ENCODE measurements at places on chromosomes 5 and 9. TPM values are rescaled to one million over a fixed set of nuclear protein-coding genes. Genes with fewer than 3 reads are reported as not detected.

- no peak for DNase-seq
Observed at GRCh38 chr5:177431317-177432142, 5.1 kb downstream of the GRK6 start.

GRCh38 chr9:27470291-27470856 is 53.7 kb upstream of the IFNK start:
- DNase-seq, result no peak

- no peak for DNase-seq
Observed at GRCh38 chr5:58403822-58404433, 56.0 kb downstream of the PLK2 start.

- no peak for DNase-seq
Observed at GRCh38 chr5:516338-516925, 7.8 kb downstream of the SLC9A3 start.

The OR1J1 gene
- not detected for polyA plus RNA-seq

GRCh38 chr9:137294091-137294680 is 7.9 kb downstream of the NRARP start:
- DNase-seq, result no peak

DNA sequence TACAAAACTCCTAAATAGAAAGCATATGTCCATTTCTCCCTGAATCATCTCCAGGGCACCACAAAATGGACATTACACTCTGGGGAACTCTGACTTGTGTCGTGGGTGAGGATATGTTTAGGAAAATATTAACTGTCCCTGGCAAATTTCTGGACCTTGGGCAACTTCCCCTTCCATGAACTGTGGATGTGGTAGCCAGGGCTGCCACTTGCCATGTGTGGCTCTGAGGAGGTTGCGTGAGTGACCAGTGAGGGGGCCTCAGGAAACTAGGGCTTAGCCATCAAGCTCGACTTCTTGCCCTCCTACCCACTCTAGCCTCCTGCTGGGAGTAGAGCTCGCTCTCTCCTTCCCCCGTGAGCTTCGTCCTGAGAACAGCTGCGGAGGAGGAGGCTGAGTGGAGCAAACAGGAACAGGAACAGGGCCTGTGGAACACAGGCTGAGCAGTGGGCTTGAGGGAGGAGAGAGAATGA is 13.8 kb upstream of the STC2 start:
- peak; percentile 35 for DNase-seq

- peak; percentile 15 for DNase-seq
Observed at GRCh38 chr9:117413346-117414219, 1.3 kb downstream of the ASTN2 start.

DNA sequence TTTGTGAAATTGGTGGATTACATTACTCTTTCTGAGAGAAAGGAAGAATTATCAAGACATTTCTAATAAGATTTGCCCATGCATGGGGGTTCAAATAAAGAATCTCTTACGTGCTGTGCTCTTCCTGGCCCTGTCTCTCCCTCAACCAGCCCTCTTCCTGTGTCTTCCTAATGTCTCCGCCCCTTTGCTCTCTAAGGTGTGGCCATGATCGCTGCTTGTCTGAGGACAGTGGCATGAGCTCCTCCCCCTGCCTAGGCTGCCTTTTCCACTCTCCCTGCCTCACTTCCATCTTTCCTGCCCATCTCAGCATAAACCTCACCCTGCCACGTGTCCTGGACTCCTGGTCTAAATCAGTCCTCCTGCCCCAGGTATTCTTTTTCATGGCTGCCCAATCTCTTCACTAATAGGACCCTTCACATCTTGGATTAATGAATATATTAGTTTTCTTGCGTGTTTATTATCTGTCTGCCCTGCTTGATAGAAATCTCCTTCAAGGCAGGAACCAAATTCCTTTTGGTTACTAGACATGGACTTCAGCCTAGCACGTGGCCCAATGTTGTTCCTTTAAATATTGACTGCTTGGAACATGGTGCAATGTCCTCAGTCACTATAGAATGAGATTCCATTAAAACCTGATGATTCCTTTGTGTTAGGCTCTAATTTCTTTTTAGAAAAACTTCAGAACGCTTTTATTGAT is 122.3 kb downstream of the MTRR start:
- no peak for DNase-seq

The GDA gene
- polyA plus RNA-seq, result 0.70 TPM

The BAAT gene
- 1.2 TPM for polyA plus RNA-seq

- no peak for DNase-seq
Observed at GRCh38 chr9:4180907-4181605, 118.8 kb downstream of the GLIS3 start.

DNA sequence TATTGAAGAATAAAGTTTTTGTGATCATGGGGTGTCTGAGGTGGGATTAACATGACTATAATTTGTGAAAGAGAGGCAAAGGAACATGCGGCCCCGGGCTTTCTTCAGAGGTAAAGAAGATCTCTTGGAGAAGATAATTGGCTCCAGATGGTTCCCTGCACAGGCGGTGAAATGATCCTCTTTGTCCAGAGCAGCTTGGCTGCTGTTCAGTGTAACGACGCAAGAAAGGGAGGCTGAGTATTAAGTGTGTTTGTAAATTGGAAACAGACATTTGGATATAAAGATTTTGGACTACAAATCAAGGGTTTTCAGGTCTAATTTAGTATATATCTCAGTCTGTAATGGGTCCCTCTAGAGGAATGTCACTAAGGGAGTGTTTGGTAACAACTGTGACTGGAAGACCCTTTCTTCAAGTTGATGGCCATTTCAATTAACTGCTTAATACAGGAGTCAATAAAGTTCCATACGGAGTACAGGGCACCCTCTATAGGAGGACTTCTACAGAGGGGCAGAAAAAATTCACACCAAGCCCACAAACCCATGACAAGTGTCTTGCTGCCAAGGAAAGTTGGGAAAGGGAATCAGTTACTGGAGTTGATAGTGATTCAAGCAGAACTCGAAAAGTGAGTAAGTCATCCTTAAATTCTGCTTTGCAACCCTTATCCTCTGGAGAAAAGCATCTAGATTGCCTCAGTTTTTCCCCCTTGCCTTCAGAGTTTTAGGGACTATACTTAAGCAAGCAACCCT is 4.1 kb downstream of the EQTN start:
- DNase-seq, result peak; percentile 98

The STARD4 gene
- polyA plus RNA-seq, result 10.9 TPM

DNA sequence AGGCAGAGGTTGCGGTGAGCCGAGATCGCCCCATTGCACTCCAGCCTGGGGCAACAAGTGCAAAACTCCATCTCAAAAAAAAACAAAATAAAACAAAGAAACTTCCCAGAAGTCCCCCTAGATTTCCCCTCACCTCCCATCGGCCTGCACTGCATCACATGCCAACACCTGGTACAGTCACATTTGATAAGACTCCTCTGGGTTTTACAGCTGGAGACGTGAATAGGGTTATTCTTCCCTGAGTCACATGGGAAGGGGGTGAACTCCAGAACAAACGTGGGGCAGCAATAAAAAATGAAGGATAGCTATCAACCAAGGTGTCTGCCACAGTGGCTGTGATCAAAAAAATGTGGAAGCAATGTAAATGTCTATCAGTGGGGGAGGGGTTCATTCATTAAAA is 26.0 kb downstream of the SPRY4 start:
- no peak for DNase-seq

- peak; percentile 85 for DNase-seq
Observed at GRCh38 chr5:178590141-178590923, at the start of gene COL23A1. COL23A1 (minus strand) TSS chr5:178590393.

GRCh38 chr5:11963227-11963626 is 59.0 kb upstream of the CTNND2 start:
- no peak for DNase-seq
